SHP77 (cell line): ENCODE measurements at places on chromosomes 5 and 9.

DNA sequence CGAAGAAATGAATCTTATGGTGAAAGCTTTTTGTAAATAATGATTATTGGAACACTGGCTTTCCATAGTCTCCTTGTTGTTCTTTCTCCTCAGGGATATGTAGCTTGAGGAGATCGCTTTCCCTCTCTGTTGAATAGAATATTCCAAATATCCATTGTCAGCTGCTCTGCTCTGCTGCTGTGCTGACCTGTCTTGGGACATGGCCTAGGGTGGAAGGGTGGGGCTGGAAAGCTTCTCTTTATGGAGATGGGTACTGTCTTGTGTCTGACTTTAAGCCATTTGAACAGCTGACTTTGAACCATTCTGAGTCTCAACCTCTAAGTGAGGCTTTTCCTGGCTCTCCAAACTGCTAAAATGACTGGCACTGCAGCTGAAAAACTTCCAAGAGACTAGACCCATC, 135.8 kb downstream of the PLCXD3 start:
- no peak for DNase-seq

DNA sequence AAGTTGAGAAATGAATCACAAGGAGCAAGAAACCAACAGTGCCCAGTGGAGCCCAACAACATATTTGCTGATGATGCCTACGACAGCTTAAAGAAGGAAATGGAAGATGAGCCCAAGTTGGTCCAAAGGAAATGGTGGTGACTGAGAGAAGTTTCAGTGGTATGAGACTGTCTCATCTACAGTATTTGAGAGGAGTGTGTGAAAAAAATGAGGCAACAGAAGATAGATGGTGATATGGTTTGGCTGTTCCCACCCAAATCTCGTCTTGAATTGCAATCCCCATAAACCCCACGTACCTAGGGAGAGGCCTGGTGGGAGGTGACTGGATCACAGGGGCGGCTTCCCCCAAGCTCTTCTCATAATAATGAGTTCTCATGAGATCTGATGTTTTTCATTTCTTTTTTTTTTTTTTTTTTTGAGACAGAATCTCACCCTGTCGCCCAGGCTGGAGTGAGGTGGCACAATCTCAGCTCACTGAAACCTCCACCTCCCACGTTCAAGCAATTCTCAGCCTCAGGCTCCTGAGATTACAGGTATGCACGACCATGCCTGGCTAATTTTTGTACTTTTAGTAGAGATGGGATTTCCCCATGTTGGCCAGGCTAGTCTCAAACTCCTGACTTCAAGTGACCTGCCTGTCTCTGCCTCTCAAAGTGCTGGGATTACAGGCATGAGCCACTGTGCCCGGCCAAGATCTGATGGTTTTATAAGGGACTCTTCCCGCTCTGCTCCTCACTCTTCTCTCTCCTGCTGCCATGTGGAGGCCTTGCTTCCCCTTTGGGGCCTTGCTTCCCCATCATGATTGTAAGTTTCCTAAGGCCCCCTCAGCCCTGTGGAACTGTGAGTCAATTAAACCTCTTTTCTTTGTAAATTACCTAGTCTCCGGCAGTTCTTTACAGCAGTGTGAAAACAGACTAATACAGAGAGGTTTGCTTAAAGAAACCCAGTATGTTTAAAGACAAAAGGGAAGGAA, 30.2 kb downstream of the EFCAB9 start:
- DNase-seq = no peak

DNA sequence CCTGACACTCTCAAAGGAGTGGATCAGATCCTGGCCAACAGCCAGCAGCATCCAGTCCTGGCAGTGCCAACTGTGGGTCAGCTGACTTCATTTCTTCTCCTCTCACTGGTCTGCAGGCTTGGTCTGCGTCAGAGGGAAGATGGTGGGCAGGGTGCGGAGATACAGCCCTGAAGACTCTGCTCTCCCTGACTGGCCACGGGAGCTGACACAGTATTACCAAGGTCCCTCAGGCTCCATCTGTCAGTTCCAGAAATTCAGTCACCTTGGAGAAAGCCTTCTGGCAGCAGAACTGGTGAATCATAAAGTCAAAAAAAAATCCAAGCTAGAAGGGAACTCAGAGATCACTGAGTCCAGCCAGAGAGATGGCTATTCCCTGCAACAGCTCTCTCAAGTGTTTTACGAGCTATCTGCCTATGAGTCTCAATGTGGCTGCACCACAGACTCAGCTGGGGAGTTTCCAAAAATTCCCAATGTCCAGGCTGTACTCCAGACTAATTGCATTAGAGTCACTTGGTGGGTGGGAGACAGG, 27.9 kb downstream of the C1QTNF2 start:
- no peak for DNase-seq

GRCh38 chr5:11642438-11642837, 261.8 kb downstream of the CTNND2 start:
- DNase-seq = no peak

- no peak for DNase-seq
These were observed 11.8 kb downstream of the ARL14EPL start for GRCh38 chr5:116044073-116044472.

- no peak for DNase-seq
These were observed 82.0 kb downstream of the NIPBL start for GRCh38 chr5:36958612-36959011.

- no peak for DNase-seq
These were observed 93.5 kb downstream of the SYK start for GRCh38 chr9:90894986-90895687.

GRCh38 chr9:133184971-133185370, 21.3 kb upstream of the GBGT1 start:
- peak; percentile 59 for DNase-seq

DNA sequence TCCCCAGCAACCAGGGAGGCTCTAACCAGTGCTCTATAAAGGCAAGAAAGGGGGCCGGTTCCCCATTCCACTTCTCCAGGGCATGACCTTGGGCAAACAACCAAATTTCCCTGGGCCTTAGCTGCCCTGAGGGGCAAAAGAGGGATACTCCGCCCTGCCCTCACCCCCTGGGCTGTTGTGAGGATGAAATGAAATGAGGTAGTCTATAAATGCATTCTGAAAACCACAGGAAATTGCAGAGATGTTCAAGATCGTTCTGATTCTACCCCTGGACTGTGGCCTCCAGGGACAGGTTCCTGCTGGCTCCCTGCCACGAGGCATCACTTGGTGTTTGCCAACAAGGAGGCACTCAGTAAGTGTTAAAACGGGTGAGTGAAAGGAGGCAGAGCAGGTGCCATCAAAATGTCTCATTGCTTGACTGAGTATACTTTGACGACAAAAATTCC, 5.7 kb downstream of the RAPGEF1 start:
- peak; percentile 55 for DNase-seq

DNA sequence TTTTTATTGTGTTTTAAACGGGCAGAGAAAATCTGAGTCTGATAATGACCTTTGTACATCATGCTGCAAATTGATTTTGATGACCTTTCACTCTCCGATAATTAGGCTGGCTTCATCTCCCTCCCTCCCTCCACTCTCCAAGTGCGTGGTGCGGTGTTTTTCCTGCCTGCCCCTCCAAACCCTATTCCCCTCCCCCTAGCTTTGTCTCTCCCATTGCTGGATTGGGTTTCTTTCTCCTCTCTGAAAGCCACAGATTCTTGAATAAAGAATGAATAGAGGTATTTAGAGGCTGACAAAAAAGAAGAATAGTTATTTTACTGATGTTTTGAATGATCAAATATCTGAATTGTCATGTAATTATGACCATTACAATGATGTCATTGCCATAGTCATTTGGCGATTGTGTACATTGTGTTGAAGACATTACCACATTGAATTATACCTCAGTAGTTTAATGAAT, 571.1 kb upstream of the ZNF608 start:
- DNase-seq = peak; percentile 98

- peak; percentile 3 for DNase-seq
These were observed 664.8 kb upstream of the ZNF608 start for GRCh38 chr5:125411071-125411743.

DNA sequence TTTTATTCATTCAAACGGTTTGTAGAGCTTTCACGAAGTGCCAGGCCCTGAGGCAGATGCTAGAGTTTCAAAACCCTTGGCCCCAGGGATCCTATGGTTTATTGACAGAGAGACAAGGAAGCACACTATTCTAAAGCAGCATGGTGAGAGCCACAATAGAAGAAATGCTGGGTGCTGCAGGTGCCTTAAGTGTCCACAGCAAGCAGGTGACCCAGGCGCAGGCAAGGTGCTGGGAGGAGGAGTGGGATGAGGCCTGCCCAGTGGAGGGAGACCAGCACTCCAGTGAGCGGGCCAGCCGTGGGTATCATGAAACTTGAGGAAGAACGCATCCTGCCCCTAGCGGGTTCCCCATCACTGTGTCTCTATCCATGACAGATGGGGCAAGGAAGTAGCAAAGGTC, 71.0 kb downstream of the OSMR start:
- DNase-seq = no peak

- peak; percentile 28 for DNase-seq
These were observed 73.6 kb upstream of the RPS23 start for GRCh38 chr5:82351754-82352145.

DNA sequence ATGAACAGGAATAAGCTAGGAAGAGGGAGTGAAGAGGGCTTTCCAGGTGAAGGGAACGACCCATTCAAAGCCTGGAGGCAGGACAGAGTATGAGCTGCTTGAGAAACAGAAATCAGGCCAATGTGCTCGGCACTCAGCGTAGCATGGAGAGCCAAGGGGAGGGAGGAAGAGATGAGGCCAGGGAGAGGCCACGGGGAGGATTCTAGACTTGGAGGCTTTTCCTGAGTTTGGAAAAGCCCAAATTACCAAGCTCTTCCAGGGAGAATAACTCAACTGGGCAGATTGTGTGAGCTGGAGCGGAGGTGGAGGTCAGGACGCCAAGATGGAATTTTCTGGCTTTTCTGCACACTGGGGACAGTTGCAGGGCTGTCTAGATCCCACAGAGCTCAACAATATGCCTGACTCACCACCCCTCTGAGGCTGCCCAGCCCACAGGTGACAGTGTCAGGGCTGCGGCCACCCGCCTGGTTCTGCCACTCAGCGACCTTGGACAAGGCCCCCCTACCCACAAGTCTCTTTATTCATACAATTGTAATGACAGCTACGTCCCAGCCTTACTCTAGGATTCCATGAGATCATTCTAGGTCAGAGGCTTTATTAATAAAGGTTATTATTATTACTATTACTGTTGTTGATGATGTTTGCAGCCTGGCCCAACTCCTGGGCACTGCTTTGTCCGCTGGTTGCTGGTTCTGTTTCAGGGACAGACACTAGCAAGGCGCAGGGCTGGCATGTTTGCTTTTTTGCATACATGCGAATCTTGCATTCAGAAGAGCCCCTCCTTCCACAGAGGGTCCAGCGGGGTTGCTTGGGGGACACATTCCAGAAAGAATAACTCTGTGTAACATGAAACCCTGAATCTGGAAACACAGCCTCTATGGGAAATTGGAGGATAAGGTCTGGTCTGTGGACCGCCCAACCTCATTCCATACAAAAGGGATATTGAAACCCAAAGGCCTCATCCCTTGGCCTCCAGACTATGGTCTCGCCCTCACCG, 9.4 kb upstream of the LMX1B start:
- no peak for DNase-seq

- DNase-seq = no peak
These were observed 547.2 kb downstream of the LRRC70 start for GRCh38 chr5:63125862-63126261.

GRCh38 chr5:159003045-159004030, 96.4 kb downstream of the EBF1 start:
- no peak for DNase-seq

GRCh38 chr5:115424030-115424429, 120.5 kb downstream of the FEM1C start:
- DNase-seq = peak; percentile 82

GRCh38 chr5:83539463-83539790, 67.9 kb downstream of the VCAN start:
- no peak for DNase-seq

GRCh38 chr5:175281257-175281656, 162.7 kb downstream of the DRD1 start:
- no peak for DNase-seq

DNA sequence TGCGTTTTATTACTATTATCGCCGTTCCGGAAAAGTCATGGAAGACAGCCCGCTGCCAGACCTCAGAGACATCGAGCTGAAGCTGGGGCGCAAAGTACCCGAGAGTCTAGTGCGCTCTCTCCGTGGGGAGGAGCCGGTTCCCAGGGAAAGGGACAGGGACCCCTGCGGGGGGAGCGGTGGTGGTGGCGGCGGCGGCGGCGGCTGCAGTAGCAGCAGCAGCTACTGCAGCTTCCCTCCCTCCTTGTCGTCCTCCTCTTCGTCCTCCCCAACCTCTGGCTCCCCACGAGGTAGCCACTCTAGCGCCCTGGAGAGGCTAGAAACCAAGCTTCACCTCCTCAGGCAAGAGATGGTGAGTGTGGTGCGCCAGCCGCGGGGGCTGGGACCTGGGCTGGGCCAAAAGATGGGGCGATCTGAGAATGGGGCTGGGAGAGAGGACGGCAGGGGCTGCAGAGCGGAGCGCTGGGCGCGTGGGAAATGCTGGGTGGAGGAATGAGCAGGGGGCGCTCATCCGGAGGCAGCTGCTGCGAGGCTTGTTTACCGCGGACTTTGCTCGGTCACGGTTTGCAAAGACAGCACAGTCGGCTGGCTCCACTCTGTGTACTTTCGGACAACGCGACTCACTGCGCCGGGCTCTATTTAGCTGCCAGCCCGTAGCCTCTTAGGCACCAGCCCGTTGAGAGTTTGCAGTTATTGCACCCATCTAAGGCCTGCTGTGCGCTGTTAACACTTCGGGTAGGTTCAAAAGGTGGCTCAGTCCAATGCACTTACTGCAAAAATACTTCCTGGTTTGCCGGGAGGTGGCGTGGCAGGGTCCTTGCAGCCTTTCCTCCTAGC, 1.1 kb downstream of the LURAP1L start:
- peak; percentile 55 for DNase-seq

DNA sequence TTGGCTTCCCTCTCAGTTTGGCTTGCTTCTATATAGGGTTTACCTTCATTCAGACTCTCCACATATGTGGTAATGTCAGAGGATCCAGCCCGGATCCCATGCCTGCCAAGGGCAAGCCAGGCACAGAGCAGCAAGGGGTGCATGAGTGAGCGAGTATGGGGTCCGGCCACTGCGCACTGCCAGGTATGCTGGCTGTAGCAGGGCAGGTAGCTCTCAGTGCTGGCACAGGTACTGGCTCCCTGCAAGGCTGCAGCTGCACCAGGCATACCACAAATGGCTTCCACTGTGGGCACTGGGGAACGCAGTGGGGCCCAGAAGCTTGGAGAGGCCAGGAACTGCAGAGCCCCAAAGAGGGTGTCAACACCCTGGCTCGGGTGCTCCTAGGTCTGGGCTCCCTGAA, 86.2 kb downstream of the GIN1 start:
- no peak for DNase-seq

- DNase-seq = no peak
These were observed 10.3 kb downstream of the PTPA start for GRCh38 chr9:129121483-129121882.

GRCh38 chr9:111959468-111960359, 63.1 kb downstream of the UGCG start:
- DNase-seq = peak; percentile 25

- DNase-seq = no peak
These were observed 38.2 kb downstream of the C5orf15 start for GRCh38 chr5:133930061-133930812.

GRCh38 chr9:33040792-33041431, 15.8 kb downstream of the DNAJA1 start:
- DNase-seq = no peak
